Fibroblast of skin of scalp (primary cell): ENCODE measurements at places on chromosomes 11 and 22.

GRCh38 chr11:94800414-94800813 is 32.3 kb downstream of the AMOTL1 start:
- peak; percentile 33 for DNase-seq

- DNase-seq: peak; percentile 20
Observed at GRCh38 chr22:36884349-36885158, 23.7 kb downstream of the NCF4 start.

DNA sequence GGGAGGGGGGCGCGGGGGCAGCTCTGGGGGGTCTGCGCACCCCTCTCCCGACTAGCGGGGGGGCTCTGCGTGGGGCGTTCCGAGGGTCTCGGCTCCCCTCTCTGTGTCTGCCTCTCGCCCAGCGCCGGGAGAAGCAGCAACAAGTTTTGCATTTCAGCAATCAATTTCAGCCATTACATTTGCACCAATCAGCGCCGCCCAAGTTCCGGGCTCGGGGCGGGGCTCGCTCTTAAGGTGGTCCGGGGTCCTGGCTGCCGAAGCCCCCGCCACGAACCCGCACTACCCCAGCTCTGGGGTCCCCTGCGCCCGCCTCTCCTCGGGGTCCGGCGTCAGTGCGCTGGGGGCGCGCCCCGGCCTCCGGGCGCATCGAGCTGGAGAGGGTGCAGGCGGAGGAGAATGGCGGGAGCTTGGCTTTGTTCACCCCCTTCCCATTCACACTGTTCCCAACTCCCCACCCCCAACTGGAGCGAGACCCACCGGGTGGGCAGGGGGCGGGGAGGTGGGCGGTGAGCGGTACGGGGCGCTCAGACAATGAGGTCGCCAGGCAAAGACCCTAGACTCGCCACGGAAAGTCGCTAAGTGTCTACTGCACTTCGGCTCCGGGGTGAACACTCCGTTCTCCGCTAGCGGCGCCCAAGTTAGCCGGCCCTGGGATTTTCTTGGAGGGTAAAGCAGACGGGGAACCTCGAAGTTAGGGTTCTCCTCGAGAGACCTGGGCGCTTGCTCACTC is at the start of gene MN1:
Gene MN1, minus strand, starts transcription at position 141 of the 730 bp plus-strand sequence. CDS start 1,213 bp downstream, outside the sequence.
- DNase-seq: peak; percentile 71

DNA sequence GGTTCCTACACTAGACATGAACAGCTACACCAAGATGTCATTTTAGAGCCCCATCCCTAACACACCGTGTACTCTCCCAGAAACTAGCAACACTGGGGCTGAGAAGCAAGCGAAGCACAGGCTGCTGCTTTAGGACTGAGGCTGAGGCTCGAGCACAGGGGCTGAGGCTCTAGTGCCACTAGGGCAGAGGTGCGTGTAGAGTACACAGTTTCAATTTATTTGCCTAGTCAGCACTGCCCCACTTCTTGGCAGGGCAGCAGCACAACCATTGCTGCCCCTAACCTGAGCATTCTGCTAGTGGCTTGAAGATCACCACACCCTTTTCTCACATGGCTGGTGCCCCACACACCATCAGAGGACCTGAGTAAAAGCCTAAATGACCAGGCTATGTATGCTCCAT is 713.2 kb downstream of the LRRC4C start:
- no peak for DNase-seq

GRCh38 chr11:128354476-128354875 is 232.9 kb downstream of the ETS1 start:
- DNase-seq: no peak

GRCh38 chr11:106369224-106369623 is 291.8 kb downstream of the AASDHPPT start:
- DNase-seq: no peak

DNA sequence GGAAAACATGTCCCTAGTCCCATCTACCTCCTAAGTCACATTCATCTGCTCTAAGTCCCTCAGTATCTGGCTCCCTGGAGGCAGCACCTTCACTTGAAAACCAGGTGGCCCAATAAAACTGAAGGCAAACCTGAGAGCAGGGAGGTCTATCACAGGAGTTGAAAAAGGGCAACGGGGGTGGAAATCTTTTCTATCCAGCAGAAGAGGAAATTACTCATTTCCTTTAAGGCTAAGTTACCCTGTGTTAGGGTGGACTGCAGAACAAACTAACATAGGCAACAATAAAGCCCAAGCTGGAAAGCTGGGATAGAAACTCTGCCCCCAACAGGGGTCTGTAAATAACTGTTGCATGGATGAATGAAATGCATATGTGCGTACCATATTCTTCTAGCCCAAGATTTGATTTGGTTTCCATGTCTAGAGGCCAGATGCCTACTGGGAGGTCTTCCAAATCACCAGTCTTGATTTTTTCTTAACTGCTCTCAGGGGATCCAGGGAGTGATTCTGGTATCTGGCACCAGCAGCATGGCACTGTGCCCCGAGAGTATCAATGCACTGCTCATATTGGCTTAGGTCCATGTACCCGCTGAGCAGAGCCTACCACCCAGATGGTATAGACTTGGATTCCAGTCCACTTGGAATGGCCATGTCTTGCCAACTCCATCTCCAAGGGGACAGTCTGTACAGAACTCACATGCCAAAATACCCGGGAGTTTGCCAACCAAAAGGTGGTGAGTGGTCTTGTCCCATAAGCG is 350.0 kb upstream of the NCAM1 start:
- DNase-seq: peak; percentile 8

DNA sequence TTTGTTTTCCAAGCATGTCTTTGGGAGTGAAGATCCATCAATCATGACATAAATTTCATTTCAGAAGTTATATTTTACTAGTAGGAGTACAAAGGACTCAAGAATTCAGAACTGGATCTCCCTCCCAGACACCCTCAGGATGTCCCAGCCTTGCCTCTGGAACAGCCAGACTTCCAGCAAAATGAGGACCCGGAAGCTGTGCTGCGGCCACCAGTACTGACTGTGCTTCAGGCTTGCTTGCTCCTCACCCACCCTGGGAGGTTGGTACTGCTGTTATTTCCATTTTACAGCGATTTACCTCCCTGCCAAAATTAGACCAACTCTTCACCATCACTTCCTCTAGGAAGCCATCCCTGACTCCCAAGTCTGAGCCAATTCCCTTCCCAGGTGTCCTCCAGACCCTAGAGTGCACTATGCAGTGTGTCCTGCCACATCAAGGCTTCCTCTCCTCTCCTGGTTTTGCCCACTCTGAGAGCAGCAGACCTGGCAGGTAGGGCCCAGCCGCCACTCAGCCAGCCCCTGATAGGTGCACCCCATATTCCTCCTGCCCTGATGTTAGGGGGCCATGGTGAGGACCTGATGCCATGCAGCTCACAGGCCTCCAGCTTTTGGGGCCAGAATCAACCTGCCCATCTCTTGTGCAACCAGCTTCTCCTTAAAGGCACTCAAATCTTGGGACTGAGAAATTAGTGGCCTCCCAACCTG is 47.3 kb upstream of the WNT7B start:
- no peak for DNase-seq

DNA sequence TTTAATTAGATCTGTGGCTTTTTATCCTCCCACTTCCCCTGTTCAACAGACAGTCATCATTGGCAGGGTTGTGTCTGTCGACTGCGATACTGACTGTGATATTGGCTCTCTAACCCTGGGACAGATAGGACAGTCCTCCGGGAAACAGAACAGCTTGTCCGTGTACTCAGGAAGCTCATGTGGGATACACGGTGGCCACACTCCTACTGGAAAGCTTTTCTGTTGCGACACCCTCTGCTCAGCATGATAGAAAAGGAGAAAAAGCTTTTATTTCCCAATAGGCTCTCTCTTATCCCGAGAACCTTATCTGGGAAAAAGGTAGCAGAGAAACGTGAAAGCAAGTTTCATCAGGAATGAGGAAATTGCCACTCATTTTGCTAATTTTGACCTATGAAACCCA is 60.4 kb upstream of the HSPA8 start:
- peak; percentile 42 for DNase-seq

DNA sequence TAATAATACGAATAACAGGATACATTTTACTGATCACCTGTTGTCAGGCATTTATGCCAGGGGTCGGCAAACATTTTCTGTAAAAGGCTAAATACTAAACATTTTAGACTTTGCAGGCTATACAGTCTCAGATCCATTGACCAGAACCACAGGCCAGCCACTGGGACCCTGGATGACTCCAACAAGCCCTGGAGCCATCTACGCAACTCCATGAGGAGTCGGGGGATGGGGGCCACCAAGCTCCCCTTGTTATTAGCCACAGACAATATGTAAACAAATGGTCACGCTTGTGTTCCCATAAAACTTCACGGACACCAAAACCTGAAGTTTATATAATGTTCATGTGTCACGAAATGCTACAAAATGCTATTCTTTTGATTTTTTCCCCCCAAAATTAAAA is 54.4 kb upstream of the EMID1 start:
- DNase-seq: no peak

GRCh38 chr22:40399621-40400020 is 29.2 kb downstream of the SGSM3 start:
- DNase-seq: peak; percentile 65

GRCh38 chr11:84721561-84721961 is 905.6 kb downstream of the DLG2 start:
- DNase-seq: no peak

- no peak for DNase-seq
Observed at GRCh38 chr11:1167256-1167655, 9.5 kb downstream of the MUC5AC start.

DNA sequence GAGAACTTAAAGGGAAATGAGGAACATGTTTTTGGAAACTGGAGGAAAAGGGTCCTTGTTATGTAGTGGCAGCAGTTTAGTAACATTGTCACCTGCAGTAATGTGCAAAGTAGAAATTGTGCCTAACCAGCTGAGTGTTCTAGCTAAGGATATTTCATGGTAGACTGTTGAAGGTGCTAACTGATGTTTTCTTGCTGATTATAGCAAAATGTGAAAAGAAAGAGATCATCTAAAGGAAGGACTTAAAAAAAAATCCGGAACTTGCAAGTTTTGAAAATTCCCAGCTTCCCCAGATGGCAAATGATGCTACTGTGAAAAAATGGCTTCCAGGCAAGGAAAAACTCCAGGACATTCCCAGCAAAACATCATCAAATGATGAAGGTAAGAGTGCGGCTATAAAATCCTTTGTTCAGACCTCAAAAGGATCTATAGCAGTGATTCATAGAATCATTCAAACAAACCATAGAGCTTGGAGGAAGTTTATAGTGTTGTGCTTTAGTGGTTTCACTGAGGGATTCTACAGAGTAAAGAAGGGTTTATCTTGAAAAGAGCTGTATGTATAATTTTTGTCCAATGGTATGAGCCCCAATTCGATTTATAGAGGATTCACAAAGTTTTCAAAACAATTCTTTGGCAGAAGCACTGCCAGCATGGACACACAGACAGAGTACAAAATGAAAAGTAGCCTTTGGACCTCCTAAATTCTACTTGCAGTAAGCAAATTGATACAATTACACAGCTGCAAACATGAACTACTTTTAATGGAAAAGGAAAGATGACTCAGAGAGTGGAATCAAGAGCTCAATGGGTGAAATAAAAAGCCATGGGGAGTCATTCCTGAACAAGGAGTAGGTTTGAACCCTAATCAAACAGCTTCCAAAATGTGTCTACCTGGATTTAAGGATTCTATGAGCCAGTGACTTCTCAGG is 4.3 kb upstream of the TRIM44 start:
- DNase-seq: no peak

DNA sequence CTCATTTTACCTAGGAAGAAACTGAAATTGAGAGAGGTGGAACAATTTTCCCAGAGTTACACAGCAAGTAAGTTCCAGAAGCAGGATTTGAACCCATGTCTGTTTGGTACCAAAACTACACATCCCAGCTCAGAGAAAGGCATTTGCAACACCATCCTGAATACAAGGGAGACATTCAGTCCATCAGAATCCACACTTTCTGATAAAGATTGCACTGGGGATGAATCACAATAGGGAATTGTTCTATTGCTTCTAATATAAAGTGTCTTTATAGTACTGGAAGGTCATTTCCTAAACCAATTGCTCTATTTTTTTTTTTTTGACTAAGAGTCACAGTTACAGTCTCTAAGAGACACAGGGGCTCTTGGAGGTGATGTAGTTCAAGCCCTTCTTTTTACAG is 208.1 kb upstream of the CADM1 start:
- no peak for DNase-seq

- no peak for DNase-seq
Observed at GRCh38 chr11:28536504-28537267, 428.5 kb downstream of the METTL15 start.

GRCh38 chr11:14376920-14377319 is 17.9 kb upstream of the RRAS2 start:
- peak; percentile 14 for DNase-seq

DNA sequence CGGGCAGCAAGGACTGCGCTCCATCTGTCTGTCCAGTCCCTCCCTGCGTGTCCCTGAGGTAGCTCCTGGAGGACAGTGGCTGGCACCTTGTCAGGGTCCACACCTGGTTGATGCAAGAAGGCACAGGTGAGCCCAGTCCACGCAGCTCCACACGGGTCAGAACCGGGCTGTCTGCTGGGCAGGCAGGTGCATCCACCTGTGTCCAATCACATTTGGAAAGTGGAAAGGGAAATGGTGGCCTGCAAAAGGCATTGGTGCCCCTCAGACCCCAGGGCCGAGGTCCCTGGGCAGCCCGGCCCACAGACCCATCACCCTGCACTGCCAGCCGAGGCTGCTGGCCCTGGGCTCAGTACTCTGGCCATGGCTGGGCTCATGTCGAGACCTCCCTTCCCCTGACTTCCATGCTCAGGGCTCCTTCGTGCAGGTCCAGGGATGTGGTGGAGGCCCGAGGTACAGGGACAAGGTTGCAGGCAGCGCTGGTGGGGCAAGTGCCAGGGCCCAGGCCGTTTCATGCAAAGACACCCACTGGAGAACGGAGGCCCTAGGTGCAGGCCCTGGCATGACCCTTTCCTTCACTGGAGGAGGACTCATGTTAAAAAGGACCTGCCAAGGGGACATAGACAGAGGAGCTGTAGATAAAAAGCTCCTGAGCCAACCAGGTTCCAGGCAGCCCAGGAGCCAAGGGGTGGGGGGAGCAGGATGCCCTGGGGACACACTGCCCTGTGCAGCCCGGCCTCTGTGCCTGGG is 38.9 kb upstream of the TH start:
- no peak for DNase-seq

- no peak for DNase-seq
Observed at GRCh38 chr22:19329454-19329853, 37.9 kb upstream of the CLTCL1 start.

- DNase-seq: no peak
Observed at GRCh38 chr11:124922831-124923230, 3.8 kb downstream of the HEPN1 start.

GRCh38 chr11:103898065-103898464 is 138.4 kb upstream of the DDI1 start:
- no peak for DNase-seq

DNA sequence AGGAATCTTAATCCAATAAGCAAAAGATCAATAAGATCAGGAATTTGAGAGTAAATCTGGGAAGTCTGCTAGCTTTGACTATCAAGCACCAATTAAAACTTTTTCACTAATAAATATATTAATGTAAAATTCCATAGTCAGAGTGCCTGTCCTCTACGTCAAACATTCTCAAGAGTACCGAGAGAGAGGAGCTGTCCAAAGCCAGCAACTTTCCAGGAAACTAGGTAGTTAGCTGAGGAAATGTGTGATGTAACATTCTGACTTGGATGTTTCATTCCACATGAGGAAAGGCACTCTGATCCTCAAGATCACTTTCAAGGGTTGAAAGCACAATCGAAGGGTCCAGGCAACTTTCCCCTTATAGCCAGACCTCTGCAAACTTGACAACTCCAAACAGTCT is 113.2 kb downstream of the STK33 start:
- no peak for DNase-seq

GRCh38 chr11:86241956-86242535 is 2.5 kb upstream of the EED start:
- DNase-seq: no peak

GRCh38 chr22:28395920-28396753 is 283.5 kb downstream of the TTC28 start:
- DNase-seq: peak; percentile 31
